Stimulated activated CD8-positive, alpha-beta memory T cell treated with anti-CD3 and anti-CD28 coated beads, Interleukin-15, amount 100 ng/mL, for 1 hour (primary cell): ENCODE measurements at places on chromosomes 5 and 9.
A peak's percentile ranks its signal among the peaks of the same experiment; 100 is the strongest.

GRCh38 chr5:110840347-110840960 lies 101.6 kb downstream of the SLC25A46 start:
- DNase-seq, result no peak

GRCh38 chr9:115278326-115279035 lies 160.5 kb upstream of the TNC start:
- DNase-seq, result no peak

GRCh38 chr5:121292664-121293063 lies 559.0 kb upstream of the FTMT start:
- no peak for DNase-seq

DNA sequence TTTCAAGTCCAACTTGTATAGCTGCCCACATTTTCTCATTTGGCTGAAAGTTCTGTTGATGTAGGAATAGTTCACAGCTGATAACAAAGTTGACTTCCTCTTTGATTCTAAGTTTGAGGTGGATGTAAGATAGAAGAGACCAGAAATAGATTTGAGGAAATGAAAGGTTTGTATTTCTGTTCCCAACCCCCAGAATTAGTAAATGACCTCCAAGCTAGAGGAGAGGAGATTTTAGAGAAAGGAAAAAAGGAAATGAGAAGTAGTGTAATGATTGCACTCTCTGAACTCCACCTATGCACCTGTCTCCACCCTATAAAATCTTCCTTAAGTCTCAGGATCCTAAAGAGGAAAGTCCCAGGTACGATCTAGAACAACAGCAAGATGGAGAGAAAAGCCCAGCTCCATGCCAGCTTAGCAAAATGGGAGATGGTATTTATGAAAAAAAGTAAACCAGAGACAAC lies 130.4 kb upstream of the POC5 start:
- DNase-seq, result no peak

DNA sequence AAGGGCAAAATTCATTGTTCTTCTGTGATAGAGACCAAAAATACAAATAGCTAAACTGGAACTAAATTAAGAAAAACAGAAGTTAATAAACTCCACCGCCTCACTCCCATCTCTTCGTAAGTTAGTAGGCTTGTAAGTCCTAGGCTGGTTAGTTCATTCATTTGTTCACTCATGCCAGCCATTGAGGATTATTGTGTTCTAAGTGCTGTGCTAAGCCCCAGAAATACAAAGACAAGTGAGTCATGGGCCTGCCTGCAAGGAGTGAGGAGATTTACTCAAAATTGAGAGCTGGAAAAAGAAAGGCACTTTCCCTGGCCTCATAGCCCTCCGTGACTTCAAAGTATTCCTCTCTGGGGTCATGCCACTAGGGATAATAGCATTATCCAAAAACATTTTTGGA lies 8.5 kb downstream of the DOCK8 start:
- no peak for DNase-seq

- no peak for DNase-seq
Measured at GRCh38 chr5:19172926-19173470, 815.0 kb downstream of the CDH18 start.

- no peak for DNase-seq
Measured at GRCh38 chr9:138009016-138009802, 131.6 kb downstream of the CACNA1B start.

DNA sequence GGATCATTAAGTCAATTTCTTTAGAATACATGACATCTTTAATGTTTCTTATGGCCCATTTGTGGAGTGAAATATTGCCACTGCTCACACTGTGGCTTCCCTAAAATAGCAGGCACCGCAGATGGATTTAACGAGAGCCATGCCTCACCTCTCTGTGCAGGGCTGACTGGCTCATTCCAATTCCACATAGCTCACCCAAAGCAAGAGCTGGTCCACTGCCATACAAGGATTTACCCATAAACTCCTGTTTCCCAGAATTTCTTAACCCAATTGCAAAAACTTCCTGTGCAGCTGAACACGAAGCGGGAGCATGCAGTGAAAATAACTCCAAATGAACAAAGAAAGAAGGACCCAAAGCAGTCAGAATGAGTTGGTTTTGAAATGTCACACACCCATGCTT lies 159.5 kb downstream of the BAAT start:
- no peak for DNase-seq

DNA sequence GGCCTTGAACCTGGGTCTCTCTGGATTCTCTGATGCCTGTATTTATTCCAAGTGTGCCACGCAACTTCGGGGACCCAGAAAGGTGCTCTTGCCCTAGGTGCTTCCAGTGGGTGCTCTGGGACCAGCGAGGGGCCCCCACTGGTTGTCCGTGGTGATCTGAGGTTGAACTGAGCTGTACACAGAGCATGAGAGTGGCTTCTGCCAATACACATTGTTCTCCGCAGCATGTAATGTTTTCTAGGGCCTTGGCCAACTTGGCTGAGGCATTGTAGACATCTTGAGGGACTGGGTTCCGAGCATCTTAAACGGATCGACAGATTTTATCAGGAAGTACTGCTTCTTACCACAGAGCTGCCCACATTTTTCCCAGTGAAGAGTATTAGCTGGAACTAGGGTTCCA lies 117.9 kb downstream of the MTX3 start:
- no peak for DNase-seq

GRCh38 chr5:28009576-28009975 lies 971.2 kb upstream of the CDH9 start:
- DNase-seq, result no peak

GRCh38 chr5:31939151-31939550 lies 235.0 kb downstream of the GOLPH3 start:
- DNase-seq, result no peak

- no peak for DNase-seq
Measured at GRCh38 chr9:113205861-113206260, 15.2 kb downstream of the FKBP15 start.

DNA sequence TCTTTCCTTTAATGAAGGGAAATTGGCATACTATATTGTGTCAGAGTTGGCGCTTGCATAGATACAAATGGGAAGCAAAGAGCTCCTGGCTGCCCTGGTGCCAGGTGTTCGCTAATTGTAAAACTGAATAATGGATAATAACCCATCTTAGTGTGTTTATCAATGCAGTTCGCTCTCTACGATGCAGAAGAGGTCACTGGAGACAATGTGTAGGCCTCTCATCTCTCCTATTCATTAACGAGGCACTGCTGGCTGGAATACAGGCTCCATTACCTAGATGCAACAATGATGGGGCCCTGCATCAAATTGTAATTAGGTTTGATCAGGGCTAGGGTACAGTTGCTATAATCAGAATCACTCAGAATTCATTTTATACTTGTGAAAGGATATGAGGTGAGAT lies 171.0 kb downstream of the RMI1 start:
- no peak for DNase-seq

GRCh38 chr9:114624677-114625076 lies 13.6 kb downstream of the TMEM268 start:
- no peak for DNase-seq

DNA sequence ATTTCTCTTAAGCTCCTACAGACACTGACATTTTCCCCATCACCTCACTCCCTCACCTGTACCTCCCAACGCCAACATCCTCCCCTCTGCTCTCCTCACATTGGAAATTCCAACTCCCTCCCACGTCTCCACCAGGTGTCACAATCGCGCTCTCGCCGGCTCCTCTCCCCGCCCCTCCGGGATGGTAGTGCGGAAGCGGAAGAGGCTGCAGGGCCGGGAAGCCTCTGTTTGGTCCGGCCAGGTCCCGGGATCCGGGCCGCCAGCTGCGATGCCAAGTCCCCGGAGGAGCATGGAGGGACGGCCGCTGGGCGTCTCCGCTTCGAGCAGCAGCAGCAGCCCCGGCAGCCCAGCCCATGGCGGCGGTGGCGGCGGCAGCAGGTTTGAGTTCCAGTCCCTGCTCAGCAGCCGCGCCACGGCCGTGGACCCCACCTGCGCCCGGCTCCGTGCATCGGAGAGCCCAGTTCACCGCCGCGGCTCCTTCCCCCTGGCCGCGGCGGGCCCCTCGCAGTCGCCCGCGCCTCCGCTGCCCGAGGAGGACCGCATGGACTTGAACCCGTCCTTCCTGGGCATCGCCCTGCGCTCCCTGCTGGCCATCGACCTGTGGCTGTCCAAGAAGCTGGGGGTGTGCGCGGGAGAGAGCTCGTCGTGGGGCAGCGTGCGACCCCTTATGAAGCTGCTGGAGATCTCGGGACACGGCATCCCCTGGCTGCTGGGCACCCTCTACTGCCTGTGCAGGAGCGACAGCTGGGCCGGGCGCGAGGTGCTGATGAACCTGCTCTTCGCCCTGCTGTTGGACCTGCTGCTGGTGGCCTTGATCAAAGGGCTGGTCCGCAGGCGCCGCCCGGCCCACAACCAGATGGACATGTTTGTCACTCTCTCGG lies at the start of gene PLPP6:
TSS of gene PLPP6 (plus strand) at position 187 of the 881 bp plus-strand sequence. CDS start at position 269, 82 bp downstream.
- DNase-seq, result peak; percentile 52

DNA sequence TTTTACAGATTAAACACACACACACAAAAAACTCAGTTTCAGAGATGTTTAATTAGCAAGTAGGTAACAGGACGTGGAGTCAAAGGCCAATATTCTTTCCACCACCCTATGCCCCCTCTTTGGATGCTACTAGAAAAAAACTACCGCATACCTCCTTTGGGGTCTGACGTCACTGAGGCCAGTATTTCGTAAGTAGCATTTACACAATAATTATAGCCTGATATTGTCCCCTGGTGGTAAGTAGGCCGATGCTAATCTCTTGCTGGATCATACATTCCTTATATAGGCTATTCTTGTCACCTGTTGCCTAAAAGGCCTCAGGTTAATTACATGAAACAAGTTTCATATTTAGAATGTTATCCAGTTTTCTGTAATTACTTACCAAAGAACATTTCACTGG lies 21.0 kb upstream of the SMARCA2 start:
- no peak for DNase-seq

GRCh38 chr9:22423566-22423965 lies 23.1 kb upstream of the DMRTA1 start:
- DNase-seq, result no peak

- no peak for DNase-seq
Measured at GRCh38 chr9:112839331-112839730, 51.3 kb downstream of the SLC46A2 start.

GRCh38 chr5:41425736-41426135 lies 84.7 kb downstream of the PLCXD3 start:
- DNase-seq, result no peak

GRCh38 chr5:101505891-101506570 lies 602.9 kb upstream of the ST8SIA4 start:
- DNase-seq, result no peak
